NT2/D1 (cell line): ENCODE measurements at places on chromosomes 3 and 15.

GRCh38 chr15:69498987-69499386 is 46.4 kb downstream of the RPLP1 start:
- DNase-seq, result no peak

GRCh38 chr3:133709139-133709750 is 36.9 kb upstream of the TF start:
- no peak for DNase-seq

DNA sequence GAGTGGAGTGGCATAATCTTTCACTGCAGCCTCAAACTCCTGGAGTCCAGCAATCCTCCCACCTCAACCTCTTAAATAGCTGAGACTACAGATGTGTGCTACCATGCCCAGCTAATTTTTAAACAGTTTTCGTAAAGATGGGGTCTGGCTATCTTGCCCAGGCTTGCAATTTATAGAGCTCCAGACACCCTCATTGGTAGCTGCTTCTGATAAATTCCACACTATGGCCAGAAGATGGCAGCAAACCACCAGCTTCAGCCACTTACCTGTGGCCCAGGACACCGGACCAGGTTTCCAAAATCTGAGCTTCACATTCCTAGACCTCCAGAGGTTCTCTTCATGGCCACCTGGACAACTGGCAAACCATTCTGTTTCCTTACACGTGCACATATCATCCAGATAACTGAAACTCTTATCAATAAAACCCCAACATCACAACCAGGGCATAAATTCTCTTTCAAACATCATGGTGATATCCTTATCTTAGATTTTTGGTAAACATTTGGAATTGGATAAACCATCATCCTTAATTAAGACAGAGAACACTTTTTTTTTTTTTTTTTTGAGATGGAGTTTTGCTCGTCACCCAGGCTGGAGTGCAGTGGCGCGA is 28.9 kb downstream of the FBXW12 start:
- peak; percentile 66 for DNase-seq

DNA sequence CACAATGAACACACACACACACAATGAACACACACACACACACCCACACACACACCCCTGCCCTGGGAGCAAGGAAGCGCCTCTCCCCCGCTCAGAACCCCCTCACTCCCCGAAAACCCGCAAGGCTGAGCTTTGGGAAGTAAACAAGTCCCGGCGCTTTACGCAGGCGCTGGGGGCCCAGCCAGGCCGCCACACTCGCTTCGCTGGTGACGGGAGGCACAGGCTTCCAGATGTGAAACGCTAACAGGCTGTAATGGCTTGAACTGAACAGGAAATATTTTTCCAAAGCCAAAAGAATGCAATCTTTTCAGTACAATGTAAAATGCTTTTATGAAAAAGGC is 122.7 kb upstream of the IGF1R start:
- DNase-seq, result no peak

GRCh38 chr3:197590313-197590962 is 34.7 kb upstream of the BDH1 start:
- DNase-seq, result no peak

DNA sequence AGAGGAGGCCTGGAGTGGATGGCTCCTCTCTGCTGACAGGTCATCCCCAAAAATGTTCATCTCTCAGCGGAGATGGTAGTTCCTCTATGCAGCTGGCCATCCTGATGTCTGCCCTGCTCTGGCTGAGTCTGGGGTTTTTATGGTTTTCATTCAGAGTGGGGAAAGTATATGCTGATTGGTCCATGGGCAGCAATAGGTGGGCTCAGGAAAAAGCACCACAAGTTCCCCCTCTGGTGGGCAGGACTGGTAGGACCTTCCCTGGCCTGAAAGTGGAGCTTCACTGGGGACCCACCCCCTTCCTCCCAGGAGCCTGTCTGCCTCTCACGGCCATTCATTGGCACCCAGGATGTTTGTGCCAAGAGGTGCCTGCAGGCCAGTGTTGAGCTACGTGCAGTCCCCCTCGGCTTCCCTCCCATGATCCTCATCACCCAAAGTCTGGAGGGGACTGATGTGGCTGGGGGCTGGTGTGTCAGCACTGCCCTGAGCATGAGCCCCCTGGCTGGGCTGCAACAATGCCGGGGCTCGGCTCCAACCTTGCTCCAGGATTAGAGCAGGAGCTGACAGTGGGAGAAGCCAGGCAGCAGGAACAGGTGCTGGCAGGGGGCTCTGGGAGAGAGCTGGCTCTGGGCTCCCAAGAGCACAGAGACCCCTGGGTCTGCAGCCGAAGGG is 13.1 kb upstream of the BLOC1S6 start:
- DNase-seq, result peak; percentile 25

DNA sequence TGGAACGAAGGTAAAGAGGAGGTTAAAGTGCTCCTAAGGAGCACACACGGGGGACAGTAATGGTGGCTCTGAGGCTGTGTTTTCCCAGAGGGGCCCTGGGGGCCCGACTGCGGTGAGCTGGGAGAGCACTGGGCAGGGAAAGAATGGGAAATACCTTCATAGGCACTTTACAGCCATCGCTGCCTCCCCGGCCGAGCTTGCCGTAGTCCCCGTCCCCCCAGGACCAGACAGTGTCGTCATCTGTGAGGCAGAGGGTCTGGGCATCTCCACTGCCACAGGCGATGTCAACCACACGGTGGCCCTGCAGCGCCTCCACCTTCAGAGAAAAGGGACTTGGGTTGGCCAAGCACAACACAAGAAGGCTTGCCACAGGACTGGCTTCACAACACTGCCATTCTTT is 32.8 kb upstream of the OCA2 start:
- no peak for DNase-seq

- no peak for DNase-seq
These were observed 105.7 kb upstream of the TRPM1 start for GRCh38 chr15:31207246-31207645.

DNA sequence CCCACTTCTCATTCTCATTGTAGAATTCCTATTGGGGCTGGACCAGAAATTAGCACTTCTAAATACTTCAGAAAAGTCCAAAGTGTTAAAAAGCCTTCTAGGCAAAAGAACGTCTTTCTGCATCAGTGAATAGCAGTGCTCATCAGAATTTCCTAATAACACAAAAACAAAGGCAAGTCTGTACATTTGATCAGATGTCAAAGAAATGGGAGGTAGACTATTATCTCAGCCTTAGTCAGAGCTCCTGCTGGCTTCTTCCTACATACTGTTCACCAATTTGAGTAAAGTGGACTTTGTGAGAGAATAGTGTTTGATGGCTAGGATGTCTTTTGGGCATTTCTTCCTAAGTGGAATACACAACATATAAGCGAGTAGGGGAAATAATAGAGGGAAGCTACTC is 48.7 kb downstream of the FOXB1 start:
- DNase-seq, result no peak

DNA sequence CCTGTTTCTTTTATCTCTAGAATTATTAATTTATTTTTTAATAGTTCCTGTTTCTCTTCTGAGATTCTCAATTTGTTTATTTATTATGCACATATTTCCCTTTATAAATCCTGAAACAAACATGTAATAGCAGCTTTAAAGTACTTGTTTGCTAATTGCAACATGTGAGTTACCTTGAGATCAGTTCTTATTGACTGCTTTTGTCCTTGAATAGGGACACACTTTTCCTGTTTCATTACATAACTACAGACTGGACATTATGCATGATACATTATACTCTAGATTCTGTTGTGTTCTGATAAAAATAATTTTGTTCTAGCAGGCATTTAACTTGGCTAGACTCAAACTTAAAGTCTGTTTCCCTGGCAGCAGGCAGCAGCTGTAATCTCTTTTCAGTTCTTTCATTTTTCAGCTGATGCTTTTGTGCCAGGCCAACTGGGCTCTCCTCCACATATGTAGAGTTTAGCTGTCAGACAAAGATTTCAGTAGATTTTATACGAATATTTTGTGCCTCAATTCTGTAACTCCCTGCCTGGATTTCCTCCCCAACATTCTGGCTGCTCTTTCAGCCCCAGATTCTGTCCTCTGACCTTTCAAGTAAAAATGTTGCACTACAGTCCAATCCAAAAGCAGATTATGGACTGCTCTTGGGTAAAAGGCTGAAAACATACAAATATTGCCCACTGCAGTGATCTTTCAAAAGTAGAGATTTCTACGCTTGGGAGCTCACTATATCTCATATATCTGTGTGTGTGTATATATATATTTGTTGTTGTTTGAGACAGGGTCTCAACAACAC is 41.9 kb downstream of the PCOLCE2 start:
- no peak for DNase-seq

GRCh38 chr15:62124973-62125303 is 40.1 kb downstream of the C2CD4B start:
- DNase-seq, result no peak

DNA sequence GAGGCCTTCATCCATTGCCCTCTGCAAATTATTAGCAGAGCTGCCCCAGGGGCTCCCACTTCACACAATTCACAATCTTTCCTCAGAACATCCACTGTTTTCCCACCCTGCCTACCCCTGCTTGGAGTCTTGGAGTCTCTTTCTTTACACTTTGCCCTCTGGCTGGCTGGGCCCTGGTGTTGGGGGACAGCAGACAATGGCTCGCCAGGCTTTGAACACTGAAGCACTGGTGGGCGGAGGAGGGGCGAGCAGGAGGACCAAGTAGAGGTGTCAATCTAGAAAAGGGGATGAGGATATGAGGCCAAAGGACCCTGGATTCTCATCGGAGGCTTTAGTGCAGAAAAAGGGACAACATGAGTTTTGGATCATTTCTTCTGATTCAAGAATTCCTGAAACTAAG is 212.0 kb downstream of the NR1D2 start:
- no peak for DNase-seq

- no peak for DNase-seq
These were observed 76.2 kb upstream of the MRPS22 start for GRCh38 chr3:139267300-139268246.

DNA sequence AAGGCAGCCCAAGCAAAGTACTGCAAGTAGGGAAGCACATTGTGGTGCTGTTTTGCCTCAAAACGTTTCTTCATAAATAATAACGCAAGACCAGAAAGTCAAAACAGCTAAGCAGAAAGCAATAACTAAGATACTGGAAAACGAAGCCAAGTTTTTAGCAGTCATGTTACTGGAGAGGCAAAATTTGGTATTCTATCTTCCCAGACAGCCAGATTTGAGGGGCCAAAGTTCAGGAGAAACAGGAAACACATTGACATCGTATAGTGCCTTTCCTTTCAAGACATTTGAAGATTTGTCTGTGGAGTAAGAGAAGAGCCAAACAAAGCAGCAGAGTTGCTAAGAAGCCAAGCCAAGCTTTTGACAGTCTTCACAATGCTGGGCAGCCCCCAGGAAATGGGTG is 843.6 kb upstream of the NECTIN3 start:
- no peak for DNase-seq

- peak; percentile 78 for DNase-seq
These were observed 182.3 kb upstream of the NDN start for GRCh38 chr15:23869396-23869795.

- no peak for DNase-seq
These were observed 36.5 kb upstream of the KLHL6 start for GRCh38 chr3:183591881-183592521.

DNA sequence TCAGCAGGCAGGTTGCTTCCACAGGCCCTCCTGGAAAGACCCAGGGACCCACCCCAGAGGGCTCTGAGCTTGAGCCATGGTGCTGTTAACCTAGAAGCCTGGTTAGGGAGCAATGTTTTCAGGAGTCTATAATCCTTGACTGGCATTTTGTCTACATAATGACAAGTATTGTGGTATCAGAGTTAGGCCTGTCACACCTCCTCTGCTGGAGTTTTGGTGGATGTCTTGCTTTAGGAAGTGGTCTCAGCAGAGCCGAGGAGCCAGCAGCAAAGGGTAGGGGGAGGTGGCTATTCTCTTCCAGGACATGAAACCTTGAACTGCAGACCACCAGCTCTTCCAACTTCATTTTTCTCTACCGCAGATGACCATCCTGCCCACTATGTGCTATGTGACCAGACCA is 76.1 kb downstream of the CLSTN2 start:
- DNase-seq, result no peak

DNA sequence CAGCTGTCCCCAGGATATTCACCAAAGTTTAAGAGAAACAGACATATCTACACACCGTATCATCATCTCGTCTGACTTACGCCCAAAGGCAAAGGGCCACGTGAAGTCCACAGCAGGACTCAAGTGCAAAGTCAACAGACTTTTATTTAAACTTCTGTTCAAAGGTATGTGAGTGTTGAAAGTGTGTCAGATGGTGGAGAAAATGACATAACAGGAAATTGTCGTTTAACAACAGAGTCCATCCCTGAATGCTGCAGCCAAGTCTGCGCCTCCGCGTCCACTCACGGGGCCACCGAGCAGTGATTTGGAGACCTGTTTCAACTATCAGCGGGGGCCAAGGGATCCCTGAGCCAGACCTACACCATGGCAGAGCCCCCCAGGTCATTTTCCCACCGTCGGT is 165.6 kb downstream of the XXYLT1 start:
- no peak for DNase-seq

DNA sequence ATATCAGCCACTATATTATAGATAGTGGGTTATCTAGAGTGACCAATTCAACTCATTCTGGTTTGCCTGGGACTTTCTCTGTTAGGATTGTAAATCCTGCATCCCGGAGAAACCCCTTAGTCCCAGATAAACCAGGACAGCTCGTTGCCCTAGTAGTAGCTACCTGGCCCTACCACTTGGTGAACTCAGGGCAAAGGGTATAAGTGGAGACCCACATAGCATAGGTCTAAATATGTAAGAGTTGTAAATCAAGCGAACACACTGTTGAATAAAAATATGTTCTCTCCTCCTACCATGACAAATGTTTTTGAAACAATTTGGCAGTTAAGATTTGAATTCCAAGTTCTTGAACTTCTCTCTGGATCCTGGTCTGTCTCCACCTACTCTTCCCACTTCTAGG is 15.7 kb upstream of the LMCD1 start:
- DNase-seq, result no peak

GRCh38 chr3:155335724-155336354 is 42.4 kb upstream of the STRIT1 start:
- no peak for DNase-seq

DNA sequence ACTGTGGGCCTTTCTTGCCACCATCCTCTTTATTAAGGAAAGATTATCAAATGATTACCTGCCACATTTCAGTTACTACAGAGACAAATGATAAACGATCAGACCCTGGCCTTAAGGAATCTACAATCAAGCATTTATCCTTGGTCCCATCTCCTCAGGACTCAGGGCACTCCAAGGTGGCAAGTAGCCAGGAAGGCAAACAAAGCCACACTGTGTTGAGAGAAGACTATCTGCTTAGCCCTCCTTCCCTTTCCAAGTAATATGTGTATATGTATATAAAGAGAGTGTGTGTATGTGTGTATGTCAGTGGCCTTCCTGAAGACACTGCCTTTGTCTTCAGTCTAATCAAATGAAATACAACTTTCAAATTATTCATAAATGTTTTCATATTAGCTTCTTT is 490.1 kb upstream of the ATP11B start:
- DNase-seq, result no peak

DNA sequence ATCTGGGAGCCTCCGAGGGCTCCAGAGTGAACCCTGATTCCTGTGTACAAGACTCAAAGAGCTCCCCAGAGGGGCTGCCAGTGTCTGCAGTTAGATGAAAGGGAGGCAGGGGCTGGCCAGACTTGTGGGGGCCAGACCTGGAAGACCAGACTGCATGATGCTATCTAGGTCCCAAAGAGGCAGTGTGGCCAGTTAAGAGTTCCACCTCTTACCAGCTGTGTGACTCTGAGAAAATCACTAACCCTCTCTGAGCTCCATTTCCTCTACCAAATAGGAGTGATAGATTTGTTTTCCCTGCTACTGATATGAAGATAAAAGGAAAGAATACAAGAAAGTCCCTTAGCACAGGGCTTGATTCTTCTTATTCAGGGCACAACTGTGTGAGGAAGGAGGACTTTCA is 29.0 kb downstream of the ACSBG1 start:
- DNase-seq, result no peak

- DNase-seq, result no peak
These were observed 86.0 kb upstream of the GALNT15 start for GRCh38 chr3:16088496-16088895.

GRCh38 chr15:68801572-68802148 is 19.0 kb downstream of the ANP32A start:
- no peak for DNase-seq
